NCI-H2227 treated with DMSO at 0.1 percent for 48 hours (cell line): ENCODE measurements at places on chromosomes 2 and 18.

DNA sequence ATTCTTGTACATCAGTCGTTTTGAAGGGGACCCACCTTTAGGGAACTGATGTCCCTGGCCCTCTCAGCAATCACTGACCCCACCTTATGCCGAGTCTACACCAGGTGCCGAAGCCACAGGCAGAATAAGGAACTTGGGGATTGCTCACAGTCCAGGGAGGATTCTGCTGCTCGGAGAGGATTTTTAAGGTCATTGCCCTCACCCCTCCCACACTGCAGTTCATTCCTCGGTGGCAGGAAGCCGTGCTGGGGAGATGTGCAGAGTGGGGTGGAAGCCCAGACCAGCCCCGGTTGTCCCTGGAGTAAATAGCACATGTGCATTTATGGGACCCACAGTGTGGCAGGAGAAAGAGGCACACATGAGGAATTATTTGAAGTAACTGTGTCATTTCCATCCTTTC lies 50.4 kb downstream of the PLB1 start:
- DNase-seq, result no peak

DNA sequence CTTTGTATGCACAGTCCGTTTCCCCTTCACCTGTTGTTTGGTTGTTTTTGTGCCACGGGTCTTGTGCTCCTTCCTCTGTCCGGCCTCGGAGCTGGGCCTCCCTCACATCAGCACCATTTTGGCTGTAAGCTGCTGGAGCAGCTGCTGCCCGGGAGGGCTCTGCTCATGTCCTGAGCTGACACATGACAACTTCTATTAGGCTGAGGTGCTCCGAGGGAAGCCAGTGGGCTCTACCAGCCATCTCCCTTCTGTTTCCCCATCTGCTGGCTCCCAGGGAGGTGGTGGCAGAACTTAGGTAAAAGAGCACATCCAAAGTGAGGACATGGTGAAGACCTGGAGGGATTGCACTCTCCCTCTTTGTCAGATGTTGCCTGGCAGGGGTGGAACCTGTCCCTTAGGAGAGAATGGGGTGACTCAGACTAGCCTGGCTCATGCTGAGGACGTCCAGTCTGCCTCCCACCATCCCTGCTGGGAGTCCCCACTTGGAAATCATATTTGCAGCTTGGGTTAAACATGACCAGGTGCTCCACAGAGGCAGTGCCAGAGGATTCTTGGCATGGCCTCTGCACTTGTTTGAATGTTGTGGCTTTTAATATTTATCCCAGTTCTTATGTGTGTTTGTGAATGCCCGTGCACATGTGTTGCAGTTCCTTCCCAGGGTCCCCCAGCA lies 49.8 kb upstream of the TNP1 start:
- no peak for DNase-seq

GRCh38 chr18:40356168-40356567 lies 1598.9 kb upstream of the PIK3C3 start:
- no peak for DNase-seq

- no peak for DNase-seq
These were observed 28.4 kb upstream of the CCDC102B start for GRCh38 chr18:68769461-68769860.

DNA sequence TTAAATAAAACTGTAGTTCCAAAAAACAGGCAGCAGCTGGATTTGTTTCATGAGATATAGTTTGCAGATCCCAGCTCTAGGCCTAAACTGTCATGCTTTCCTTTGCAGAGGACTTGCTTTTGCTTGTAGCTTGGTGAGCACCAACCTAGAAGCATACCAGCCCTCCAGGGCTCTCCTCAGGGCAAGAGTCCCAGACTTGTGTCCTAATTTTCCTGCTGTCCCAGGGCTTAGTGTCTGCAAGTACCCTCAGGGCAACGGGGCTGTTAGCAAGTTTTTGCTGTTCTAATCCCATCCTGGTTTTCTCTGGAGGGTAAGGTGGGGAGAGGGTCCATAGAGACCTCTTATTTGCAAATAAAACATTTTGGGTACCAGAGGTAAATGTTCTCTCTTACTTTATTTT lies 59.5 kb downstream of the TMEM17 start:
- no peak for DNase-seq

GRCh38 chr18:24930971-24931370 lies 421.0 kb downstream of the ZNF521 start:
- DNase-seq, result no peak

- no peak for DNase-seq
These were observed 18.1 kb downstream of the CCDC141 start for GRCh38 chr2:179031731-179032408.

GRCh38 chr2:166671235-166671634 lies 177.2 kb upstream of the SCN7A start:
- DNase-seq, result no peak

- no peak for DNase-seq
These were observed 154.6 kb upstream of the CTAGE1 start for GRCh38 chr18:22572341-22572740.

DNA sequence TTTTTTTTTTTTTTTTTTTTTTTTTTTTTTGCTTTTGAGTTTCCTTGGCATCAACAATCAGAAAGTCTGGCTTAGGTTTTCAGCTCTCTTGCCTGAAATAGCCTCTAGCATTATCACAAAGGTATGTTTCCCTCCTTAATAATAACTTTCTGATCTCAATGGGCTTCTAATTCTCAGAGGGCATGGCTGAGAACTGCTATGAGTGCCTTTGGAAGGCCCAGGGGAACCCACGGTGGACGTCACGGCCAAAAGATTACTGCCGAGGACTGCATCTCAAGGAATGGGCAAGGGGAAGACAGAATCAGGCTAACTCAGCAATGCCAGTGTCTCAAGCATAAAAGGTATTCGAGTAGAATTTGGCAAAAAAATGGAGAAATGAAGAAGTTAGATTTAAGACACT lies 73.2 kb upstream of the SLC14A2 start:
- peak; percentile 21 for DNase-seq

GRCh38 chr2:10770956-10771750 lies 41.4 kb downstream of the PDIA6 start:
- no peak for DNase-seq

DNA sequence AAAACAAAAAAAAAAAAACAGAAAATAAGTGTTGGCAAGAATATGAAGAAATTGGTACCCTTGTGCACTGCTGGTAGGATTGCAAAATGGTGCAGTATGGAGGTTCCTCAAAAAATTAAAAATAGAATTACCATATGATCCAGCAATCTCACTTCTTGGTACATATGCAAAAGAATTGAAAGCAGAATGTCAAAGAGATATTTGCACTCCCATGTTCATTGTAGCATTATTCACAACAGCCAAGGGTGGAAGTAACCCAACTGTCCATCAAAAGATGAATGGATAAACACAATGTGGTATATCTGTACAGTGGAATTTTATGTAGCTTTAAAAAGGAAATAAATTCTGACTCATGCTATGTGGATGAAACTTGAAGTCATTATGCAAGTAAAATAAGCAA lies 72.8 kb upstream of the POU3F3 start:
- no peak for DNase-seq

DNA sequence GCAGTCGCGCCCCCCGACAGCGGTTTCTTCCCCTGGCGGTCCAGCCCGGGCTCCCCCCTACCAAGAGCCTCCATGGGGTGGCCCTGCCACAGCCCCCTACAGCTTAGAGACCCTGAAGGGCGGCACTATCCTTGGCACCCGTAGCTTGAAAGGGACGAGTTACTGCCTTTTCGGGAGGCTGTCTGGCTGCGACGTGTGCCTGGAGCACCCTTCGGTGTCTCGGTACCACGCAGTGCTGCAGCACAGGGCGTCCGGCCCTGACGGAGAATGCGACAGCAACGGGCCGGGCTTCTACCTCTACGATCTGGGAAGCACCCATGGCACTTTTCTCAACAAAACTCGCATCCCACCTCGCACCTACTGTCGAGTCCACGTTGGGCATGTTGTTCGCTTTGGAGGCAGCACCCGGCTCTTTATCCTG lies 475 bp downstream of the SLC4A1AP start:
- DNase-seq, result no peak

GRCh38 chr18:77052297-77052982 lies 80.1 kb downstream of the MBP start:
- DNase-seq, result no peak

- DNase-seq, result no peak
These were observed 207.5 kb downstream of the SPP2 start for GRCh38 chr2:234257859-234258561.

DNA sequence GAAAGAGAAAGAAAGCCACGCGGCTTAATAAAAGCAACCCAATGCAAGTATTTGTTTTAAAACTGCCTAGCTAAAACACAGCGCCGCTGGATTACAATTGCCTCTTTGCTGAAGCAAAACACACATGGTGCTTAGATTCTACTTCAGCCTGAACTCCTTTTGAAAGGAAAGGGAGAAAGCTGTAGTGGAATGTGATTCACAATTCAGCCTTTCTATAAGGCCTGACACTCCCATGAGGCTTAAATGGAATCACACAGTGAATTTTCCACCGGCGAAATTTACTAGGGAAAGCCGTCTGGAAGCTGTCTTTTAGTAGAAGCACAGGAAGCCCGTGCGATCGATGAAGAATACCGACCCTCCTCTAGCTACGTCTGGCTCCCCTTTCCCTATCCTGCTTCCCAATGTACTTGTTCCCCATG lies 348.0 kb downstream of the DLGAP1 start:
- DNase-seq, result no peak

GRCh38 chr2:49355611-49356010 lies 201.3 kb upstream of the FSHR start:
- no peak for DNase-seq

- no peak for DNase-seq
These were observed 267.9 kb downstream of the LPIN1 start for GRCh38 chr2:12014088-12014960.

DNA sequence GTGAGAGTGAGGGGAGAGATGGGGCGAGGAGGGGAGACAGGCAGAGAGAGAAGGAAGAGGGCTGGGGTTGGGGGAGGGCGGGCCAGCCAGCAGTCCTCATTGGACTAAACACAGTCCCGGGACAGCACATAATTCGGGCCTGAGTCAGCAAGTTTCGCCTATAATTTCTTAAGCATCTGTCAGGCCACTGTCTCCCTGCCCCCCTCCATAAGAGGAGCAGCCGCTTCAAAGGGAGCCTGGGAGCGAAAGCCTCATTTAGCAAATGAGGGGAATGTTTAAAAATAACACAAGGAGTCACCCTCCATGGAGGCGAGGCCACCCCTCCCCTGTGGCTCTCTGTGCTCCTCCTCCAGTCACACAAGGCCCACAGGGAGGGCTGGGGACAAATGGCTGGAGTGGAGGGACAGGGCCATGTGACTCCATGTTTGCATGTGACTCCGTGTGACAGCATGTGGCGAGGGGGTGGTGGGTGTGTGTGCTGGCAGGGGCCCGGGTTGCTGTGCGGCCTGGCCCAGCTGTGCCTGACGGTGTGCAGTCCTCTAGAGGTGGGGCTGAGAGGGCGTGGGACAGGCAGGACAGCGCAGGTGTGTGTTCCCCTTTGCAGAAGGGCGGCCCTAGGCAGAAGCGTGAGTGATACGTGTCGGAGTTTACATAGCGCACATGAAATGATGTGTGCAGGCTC lies 162.4 kb downstream of the CELF4 start:
- DNase-seq, result no peak

DNA sequence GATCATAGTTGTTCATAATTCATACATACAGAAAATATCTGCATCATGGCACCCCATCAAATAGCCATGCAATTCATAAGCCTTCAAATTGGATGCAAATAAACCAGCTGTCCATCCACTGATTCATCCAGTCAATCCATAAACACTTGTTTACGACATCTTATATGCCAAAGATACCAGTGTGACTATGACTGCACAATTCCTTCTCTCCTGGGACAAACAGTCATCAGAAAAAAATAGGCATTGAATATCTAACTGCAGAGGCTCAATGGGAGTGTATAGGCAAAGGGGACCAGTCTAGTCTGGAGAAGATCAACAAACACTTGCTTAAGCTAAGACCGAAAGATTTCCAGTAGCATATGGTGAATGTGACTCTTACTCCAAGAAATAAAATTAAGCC lies 70.0 kb downstream of the COL4A3 start:
- no peak for DNase-seq

DNA sequence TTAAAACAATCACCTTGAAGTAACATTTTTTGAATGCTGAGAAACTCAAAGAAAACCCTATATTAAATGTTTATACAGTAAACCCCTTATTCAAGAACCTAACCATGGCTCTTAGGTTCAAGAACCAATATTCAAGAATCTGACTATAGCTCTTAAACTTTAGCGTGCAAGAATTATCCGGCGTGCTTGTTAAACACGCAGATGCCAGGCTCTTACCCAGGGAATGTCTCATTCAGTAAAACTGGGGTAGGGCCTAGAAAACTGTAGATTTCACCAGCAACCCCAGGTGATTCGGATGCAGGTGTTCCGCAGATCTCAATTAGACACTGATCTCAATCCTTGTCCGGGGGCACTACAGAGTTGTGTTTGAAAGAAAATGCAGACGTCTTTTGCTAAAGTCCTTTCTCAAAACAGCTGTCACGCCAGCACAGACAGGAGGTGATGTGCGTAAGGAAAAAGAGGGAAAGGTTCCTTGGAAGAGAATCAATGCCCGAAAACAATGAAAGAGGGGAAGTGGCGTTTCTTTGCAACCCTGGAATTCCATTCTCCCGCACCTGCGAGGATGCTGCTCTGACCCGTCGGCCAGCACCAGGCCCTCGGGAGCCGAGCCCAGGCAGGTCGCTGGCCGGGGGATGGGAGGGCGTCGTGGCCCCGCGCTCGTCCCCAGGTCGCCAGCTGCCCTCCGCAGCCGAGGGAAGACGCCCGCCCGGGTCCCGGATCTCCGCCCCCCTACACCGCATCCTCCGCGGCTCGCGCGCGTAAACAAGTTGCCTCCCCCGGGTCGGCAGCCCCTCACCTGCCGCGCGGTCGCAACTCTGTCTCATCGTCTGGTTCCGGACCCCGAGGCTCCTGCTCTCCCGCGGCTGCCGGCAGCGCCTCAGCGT lies 851 bp downstream of the EIF2AK3 start:
- DNase-seq, result no peak

GRCh38 chr18:40365526-40365925 lies 1589.5 kb upstream of the PIK3C3 start:
- DNase-seq, result no peak

DNA sequence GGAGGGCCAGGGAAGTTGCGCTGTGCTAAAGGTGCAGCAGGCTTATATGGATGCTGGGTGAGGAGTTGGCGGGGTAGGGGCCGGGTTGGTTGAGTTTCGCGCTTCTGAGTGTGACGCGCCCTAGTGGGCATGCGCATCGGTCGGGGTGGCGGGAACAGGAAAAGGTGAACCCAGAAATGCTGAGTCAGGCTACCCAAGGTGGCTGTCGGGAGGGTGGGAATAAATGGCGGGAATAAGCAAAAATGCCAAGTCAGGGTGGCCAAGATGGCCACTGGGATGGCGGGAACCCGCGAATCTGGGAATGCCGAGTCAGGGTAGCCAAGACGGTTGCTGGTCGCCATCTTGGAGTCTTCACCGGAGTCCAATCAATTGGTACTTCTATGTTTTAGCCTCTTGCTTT lies 580.0 kb downstream of the SUCLG1 start:
- DNase-seq, result no peak

- no peak for DNase-seq
These were observed 51.3 kb downstream of the ACSL3 start for GRCh38 chr2:222912117-222912516.
